HuH-7.5 (cell line): ENCODE measurements at places on chromosomes 7 and 10.

GRCh38 chr10:77410523-77410922 is 227.1 kb downstream of the KCNMA1 start:
- no peak for DNase-seq

GRCh38 chr7:151246851-151247580 is 1.5 kb downstream of the SMARCD3 start:
- DNase-seq: peak; percentile 59

DNA sequence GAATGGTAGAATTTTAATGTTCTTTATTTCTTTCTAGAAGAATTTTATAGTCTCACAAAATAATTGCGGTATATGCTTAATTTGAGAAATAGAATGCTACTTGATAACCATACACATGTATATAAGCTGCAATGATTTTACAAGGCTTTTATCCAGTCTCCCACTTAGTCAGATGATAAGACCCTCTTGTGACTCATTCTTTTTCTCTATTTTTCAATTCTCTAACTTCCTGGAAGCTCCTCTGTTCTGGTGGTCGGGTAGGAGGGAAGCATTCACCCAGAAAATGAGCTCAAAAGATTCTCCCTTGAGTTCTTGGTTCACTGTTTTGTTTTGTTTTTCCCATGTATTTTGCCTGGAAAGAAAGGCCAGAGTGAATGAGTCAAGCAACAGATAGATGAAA is 546.6 kb downstream of the INHBA start:
- DNase-seq: no peak

- DNase-seq: peak; percentile 76
Observed at GRCh38 chr10:114821293-114821914, at the start of gene FHIP2A. Gene FHIP2A, plus strand, starts transcription at chr10:114821780. Its CDS starts 299 bp downstream, at chr10:114822079.

DNA sequence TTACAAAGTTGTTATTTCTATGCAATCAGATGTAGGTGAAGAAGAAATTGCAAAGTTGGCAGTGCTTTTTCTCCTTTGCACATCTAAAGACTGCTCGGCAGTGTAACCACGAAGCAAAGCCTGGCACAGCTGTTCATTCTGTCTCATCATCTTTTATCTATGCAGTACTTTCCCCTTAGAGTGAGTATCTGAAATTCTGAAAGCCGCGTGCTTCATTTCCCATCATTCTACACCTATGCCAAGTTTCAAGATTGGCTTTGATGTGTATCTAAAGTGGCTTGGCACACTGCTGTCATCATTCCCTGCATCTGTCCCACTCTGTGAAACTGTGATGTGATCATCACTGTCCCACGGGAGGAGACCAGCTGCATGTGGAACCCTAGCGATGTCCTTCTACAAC is 15.2 kb downstream of the SOSTDC1 start:
- DNase-seq: no peak

DNA sequence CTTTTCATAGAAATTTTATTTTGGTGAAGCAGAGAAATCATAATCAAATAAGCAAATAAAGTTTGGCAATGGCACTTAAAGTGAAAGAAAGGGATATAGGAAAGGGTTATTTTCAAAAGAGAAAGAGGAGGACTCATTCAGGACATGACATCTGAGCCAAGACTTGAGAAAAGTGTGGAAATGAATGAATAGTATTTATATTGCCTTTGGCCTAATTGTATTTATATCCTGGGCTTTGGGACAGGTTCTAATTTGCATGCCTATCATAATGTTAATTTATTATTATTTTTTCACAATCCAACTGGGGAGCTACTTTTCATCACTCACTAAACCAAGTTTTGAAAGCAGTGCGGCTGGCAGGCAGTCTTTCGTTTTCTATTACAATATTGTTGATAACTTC is 376.8 kb downstream of the HGF start:
- DNase-seq: no peak

DNA sequence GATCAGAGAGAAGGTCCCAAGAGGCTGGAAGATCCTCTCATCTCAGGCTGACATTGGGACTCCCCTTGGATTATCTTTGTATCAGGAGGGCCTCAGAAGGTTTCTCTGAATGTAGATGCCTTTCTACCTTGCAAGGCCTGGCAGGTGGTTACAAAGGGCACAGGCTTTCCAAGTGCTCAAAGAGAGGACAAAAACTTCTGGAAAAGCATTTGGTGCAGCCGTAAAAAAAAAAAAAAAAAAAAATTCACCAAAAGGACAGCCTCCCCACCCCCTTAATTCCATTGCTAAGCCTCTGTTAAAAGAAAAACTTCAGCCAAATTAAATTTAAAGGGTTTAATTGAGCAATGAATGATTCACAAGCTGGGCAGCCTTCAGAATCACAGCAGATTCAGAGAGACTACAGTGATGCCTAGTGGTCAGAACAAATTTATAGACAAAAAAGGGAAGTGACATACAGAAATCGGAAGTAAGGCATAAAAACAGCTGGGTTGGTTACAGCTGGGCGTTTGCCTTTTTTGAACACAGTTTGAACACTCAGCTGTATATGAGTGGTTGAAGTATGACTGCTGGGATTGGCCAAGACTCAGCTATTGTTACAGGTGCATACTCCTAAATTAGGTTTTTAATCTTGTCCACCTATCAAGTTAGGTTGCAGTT is 42.5 kb upstream of the LRGUK start:
- no peak for DNase-seq

DNA sequence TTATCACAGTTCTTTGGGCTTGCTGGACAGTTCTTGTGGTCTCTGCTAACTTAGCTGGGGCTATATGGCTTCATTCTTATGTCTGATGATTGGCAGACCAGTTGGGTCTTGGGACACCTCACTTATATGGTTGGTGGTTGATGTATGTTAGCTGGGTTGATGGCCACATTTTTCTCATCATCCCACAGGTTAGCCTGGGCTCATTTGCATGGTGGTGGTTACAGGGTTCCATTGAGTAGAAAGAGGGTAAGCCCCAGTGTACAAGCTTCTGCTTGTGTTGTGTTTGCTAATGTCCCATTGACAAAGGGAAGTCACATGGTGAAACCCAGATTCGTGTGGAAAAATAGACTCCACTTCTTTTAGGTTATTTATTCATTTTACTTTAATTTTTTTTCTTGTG is 40.6 kb downstream of the TMEM60 start:
- DNase-seq: no peak

DNA sequence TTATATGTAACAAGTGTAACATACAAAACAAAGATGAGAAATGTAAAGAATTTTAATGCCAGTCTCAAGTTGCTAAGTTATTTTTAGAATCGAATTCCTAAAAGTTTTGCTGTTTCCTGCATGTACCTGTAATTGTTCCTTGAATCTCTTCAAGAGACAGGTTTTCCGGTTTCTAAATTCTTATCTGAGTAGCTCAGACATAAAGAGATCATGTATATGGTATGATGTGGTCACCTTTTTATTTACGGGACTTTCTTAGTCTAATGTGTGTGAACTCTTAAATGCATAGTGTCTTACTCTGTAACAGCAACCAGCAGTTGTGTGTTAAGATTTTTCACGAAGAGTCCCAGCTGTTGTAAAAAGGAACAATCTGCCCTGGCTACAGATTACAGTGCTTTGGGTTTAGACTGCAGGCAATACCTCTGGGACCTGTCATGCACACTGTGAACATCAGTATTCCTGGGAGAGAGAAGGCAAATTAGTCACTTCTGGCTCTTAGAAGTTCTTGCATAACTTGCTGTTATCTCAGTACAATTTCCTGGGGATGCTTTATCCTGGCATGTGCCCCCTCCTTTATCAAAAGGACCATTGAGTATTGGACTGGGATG is 263.4 kb downstream of the BICC1 start:
- DNase-seq: no peak

DNA sequence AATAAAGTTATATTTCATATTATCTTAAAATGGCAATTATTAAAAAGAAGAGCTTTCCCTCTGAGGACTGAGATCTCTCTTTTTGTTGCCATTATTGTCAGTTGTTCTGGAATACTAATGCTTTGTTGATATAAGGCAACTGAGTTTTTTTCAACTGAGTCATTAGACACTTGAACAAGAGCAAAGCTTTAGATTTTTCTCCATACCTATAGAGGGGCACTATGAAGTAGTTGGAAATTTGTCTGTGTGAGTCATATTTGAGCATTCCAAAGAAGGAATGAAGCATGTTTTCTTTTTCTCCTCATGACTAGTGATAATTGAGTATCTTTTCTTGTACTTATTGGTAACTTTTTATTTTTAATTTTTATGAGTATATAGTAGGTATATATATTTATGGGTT is 24.5 kb downstream of the RPA3 start:
- DNase-seq: no peak

DNA sequence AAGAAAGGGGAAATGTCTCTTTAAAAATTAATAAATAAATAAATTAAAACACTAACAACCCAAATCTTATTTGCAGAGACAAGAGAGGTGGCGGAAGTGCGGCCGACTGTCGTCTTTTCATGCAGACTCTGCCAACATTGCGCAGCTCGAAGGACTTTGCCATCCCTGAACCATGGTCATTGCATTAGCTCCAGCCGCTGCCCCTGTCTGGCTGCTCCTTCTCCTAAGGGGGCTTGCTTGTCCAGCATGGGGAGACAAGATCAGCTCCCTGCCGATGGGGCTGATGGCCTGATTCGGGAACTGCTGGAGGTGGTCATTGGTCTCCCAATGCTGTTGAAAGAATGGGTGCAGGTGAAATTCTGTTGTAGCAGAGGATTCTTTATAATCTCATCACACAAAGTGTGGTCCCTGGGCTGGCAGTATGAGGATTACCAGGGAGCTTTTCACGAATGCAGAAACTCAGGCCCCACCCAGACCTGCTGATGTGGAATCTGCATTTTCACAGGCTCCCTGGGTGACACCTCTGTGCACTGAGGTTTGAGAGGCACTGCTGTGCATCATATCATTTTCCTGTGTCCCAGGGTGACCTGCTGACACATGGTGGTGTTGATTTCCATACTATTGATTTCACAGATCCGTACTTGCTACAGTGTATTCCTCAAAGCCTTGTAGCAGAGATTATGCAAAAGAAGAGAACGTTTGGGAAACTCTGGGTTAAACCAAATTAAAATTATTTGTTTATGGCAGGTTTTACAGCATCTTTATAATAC is 172.4 kb upstream of the ZMIZ1 start:
- DNase-seq: no peak

- no peak for DNase-seq
Observed at GRCh38 chr10:93482145-93482834, at the start of gene MYOF. Gene MYOF, minus strand, starts transcription at chr10:93482334. Its CDS starts 140 bp downstream, at chr10:93482194.

GRCh38 chr7:77831953-77832352 is 33.4 kb downstream of the PHTF2 start:
- DNase-seq: no peak

GRCh38 chr7:107815254-107815882 is 12.3 kb upstream of the SLC26A3 start:
- DNase-seq: no peak

GRCh38 chr7:71996141-71996540 is 416.0 kb downstream of the CALN1 start:
- no peak for DNase-seq

DNA sequence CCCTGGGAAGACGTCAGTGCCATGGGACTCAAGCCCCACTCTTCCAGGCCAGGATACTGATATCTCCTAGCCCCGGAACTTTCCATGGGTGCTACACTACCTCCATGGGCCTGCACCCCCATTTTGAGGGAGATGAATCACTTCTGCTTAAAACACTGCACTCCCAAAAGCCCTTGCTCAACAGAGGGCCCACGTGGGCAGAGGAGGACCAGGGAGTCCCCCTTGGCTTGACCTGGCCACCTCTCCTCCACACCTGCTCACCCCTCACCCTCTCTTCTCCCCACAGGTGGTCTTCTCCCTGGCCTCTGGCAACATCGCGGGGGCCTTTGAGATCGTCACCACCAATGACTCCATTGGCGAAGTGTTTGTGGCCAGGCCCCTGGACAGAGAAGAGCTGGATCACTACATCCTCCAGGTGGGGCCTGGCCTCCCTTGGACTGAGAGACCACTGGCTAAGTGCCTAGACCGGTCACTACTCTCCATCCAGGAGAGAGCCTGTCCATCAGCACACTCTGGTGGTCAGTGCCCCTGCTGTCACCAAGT is 19.9 kb upstream of the C10orf105 start:
- DNase-seq: no peak

GRCh38 chr7:158779061-158780000 is 50.0 kb downstream of the ESYT2 start:
- no peak for DNase-seq

- DNase-seq: no peak
Observed at GRCh38 chr7:116988363-116988989, 35.2 kb downstream of the ST7 start.

DNA sequence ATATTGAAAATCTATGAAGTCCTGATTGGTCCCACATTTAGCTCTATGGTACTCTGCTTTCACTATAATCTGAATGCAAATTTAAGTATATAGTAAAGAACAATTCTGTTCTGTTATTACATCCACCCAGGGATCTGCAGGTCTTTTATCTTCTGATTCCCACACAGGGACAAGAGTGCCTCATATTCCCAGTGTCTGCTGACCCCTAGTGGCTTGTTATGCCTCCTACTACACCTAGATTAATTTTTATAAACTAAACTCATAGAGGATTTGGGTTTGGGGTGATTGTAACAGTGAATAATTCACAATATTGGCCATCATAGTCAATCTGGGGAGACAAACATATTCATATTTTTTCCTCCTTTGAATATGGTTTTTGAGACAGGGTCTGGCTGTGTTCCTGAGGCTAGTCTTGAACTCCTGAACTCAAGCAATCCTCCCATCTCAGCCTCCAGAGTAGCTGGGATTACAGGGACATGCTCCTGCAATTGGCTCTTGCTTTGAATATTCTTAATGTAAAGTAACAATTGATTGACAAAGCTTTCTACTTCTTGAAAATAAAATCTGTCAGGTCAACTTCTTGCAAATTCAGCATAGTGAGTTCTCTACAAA is 282.1 kb downstream of the KCND2 start:
- peak; percentile 6 for DNase-seq

GRCh38 chr10:98627711-98628110 is 181.0 kb upstream of the HPS1 start:
- DNase-seq: no peak

DNA sequence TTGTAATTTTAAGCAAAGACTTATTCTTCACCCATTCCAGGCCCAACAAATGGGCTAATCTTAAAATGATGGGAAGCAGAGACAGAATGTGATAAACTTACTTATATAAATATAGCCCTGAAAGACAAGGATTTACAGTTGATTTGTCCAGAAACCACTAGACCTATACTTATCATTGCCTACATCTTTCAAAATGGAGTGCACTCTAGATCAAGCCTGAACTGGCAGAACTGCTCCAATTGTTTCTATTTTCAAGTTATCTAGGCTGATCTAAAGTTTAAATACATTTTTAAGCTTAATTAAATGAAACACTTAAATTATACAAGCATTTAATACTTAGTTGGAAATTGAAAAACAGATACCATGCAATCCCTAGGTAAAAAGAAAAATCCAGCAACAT is 24.9 kb upstream of the PALS2 start:
- DNase-seq: no peak
